NCI-H2171 (cell line): ENCODE measurements at places on chromosomes 2 and 18.

DNA sequence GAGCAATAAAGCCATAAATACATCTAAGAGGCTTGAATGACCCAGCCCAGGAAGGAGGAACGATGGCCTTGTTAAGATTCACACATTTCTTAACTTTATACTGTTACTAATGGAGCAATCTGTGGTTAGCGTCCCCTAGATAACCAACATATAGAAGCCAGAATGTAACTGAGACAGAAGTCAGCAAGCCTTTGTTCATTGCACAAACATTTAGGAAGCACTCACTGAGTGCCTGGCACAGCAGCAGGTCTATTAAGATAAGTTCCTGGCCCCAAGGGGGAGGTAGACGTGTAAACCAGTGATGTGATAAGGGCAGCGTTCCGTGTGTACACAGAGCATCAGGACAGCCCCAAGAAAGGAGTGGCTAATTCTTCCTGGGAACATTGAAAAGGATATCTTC lies 63.6 kb upstream of the ATL2 start:
- DNase-seq = no peak

GRCh38 chr2:37919631-37920032 lies 5.5 kb upstream of the RMDN2 start:
- no peak for DNase-seq

DNA sequence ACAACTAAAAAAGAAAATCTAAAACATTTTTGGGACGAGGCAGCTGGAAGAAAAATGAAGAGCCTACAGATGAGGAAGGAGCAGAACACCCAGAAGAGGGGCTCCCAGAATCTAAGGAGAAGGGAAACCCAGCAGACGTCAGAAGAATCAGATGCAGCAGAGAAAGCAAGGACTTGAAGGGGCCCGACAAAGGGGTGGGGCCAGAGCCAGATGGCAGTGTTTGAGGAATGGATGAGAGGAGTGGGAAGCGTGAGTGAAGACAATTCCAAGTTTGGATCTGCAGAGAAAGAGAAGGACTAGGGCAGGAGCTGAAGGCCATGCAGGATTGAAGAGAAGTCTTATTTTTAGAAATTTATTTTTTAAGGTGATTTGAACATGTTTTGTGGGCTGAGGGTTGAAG lies 19.3 kb downstream of the PTMA start:
- peak; percentile 16 for DNase-seq

DNA sequence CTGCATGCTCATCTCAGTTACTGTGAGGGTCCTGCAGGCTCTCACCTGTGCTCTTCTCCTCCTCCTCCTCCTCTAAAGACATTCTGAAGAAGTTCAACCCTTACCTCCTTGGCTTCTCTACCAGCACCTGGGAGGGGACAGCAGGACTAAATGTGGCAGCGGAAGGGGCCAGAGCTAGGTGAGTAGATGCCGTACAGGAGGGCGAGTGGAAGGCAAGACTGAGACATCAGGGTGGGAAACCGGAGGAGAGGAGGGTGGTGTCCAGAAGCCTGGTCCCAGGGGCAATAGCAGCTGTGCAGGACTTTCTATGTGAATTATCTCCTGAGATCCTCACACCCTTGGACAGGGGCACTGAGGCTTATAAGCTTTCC lies 124.9 kb downstream of the PLB1 start:
- no peak for DNase-seq

- DNase-seq = no peak
These were observed 65.3 kb downstream of the HAUS1 start for GRCh38 chr18:46169464-46169941.

DNA sequence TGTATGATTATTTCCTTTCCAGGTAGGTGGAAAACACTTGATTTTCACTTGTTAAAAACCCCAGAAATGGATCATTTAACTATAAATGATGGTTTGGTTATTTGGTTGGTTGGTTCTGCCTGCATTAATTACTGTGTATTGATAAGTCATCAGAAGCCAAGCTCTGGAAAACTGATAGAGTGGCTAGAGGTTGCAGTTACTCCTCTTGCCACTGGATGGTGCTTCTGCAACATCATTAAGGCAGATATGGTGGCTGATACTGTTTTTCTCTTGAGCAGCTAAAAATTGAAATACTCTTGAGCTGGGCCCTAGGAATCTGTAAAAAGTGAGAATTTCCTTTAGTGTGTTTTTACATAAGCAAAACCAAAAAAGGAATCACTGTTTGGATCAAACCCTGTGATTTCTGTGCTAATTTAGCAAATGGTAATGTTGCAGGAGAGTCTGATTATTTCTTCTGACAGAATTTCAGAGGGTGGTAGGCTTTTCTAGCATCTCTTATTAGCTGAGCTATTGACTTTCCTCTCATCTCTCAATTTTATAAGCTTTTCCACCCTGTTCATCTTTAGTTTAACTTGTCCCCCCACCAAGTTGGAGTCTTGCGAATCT lies 54.3 kb downstream of the RAB10 start:
- DNase-seq = no peak

DNA sequence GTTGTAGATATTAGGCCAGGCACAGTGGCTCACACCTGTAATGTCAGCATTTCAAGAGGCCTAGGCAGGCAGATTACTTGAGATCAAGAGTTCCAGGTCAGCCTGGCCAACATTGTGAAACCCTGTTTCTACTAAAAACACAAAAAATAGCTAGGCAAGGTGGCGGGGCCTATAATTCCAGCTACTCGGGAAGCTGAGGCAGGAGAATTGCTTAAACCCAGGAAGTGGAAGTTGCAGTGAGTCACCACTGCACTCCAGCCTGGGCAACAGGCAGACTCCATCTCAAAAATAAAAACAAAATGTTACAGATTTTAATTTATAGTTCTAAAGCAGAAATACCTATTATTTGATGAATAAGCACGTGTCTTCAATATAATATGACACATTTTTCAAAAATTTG lies 65.6 kb upstream of the UBXN4 start:
- DNase-seq = no peak

- peak; percentile 63 for DNase-seq
These were observed 185.1 kb downstream of the NEDD4L start for GRCh38 chr18:58229162-58229561.

- no peak for DNase-seq
These were observed 456.3 kb upstream of the MYT1L start for GRCh38 chr2:2787301-2787907.

- no peak for DNase-seq
These were observed 49.2 kb downstream of the PLB1 start for GRCh38 chr2:28544922-28545589.

DNA sequence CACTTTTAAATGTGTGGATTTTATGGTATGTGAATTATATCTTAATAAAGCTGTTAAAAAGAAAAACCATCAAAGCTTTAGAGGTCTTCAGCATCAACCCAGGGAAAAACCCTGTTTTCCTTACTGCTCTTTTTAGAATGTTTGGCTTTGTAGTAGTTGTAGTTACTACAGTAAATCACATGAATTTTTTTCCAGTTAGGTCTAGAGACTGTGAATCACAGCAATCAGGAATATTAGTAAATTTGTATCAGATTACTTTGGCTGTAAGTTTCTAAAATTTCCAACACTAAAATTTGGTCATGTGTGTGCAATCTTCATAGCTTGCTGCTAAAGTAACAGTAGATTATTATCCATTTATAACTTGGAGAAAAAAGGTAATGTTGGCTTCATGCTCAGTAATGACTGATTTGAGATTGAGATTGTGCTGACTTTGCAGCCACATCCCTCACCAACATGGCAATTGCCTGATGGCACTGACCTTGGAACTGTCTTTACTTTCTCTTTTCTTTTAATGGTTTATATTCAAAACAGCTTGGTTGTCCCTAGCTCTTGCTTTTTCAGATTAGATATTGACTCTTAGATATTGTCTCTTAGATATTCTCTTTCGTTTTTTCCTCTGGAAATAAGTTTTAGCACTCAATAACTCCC lies 41.1 kb downstream of the LCLAT1 start:
- DNase-seq = no peak

GRCh38 chr2:208049006-208049405 lies 23.7 kb upstream of the PLEKHM3 start:
- no peak for DNase-seq

- no peak for DNase-seq
These were observed 124.2 kb downstream of the OLA1 start for GRCh38 chr2:174124181-174124580.

- no peak for DNase-seq
These were observed 351.6 kb downstream of the METTL4 start for GRCh38 chr18:2219706-2220105.

DNA sequence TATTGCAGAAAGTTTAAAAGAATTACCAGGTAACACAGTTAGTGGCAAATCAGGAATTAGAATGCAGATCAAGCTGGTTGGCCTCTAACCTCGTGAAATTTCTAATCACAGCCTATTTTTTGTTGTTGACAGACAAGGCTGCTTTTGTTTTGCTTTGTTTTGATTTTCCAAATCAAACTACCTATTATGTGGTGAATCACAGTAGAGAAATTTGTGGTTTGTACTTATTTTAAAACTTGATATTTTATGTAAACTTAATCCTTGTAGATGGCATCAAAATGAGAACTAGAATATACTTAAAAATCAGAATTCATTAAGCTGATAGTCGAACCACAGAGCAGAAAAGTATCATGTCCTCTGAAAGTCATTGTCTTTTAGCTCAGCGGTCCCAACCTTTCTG lies 258.1 kb downstream of the CTNNA2 start:
- no peak for DNase-seq

DNA sequence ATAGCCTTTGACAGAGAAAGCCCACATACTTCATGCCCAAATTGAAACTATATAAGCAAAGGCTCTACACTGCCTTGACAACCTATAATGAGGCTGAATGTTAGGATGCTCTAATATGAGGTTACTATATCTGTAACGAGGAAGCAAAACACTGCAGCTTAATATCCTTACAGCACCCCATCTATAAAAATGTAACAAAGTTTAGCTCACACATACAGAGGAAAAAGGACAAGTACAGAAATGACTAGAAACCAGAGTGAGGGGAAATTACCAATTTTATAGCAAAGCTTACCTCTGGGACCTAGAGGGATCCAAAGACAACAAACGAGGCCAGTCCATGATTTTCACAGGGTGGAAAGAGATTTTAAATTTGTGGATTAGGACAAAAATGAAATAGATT lies 138.5 kb downstream of the COL4A4 start:
- DNase-seq = no peak

DNA sequence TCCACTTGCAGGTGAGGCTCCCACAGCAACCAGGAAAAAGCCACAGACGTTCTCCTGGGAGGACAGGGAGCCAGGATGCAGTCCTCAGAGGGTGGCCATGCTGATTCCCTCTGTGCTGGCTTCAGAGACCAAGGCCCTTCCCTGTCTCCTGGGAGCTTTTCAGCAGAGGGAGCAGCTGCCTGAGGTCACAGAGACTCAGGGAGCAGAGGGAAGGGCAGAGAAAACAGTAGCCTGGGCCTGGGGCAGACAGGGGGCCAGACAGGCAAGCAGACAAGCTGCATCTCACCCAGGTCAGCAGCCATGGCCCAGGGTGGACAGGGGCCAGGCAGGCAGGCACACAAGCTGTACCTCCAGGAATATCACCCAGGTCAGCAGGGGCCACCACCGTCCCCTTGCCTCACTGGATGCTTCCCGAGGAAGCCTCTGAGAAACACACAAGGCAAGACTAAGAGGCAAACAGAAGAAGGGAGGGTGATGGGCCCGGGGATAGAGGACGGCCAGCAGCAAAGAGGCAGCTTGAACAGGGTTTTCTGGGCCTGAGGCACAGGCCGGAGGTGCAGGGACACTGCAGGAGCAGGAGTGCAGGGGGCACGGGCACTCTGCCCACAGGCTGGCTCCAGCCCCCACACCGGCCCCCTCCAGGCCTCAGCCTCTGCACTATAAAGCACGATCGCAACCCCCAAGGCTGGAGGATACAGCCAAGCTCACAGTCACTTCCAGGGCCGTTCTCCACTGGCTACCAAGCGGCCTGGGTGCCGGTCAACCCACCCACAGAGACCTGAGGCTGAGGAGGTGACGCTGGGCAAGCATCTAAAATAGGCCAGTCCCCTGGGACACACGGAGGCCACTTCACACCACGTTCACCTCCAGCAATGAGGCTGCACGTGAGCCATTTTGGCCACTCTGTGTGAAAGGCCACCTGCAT lies 6.1 kb downstream of the SLC66A2 start:
- no peak for DNase-seq

GRCh38 chr2:106975641-106976040 lies 89.7 kb upstream of the ST6GAL2 start:
- DNase-seq = no peak

DNA sequence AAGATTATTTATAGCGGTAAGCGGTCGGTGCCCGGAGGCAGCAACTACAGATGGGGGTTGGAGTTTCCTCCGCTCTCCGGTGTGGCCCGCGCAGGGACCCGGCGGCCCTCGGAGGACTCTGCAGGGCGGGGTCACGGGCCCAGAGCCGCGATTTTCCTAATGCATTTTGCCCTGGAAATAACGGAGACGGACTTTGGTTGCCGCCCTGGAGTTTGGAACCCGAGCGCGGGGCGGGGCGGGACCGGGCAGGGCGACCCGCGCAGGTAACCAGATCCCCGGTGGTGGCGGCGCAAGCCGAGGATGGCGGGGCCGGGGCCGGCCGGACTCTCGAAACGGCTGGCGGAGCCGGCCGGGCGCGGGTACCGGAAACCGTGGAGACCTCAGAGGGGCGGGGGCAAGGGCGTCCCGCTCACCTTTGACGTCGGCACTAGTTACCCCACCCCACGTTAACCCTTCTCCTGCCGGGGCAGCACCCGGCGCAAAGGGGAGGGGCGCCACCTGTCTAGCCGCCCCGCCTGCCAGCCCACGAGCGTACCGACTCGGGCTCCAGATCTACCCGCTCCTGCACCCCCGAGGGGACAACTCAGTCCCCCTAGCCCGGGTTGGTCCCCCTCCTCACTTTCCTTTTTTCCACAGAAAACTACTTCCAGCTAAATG lies 2.9 kb downstream of the CYP26B1 start:
- peak; percentile 73 for DNase-seq

DNA sequence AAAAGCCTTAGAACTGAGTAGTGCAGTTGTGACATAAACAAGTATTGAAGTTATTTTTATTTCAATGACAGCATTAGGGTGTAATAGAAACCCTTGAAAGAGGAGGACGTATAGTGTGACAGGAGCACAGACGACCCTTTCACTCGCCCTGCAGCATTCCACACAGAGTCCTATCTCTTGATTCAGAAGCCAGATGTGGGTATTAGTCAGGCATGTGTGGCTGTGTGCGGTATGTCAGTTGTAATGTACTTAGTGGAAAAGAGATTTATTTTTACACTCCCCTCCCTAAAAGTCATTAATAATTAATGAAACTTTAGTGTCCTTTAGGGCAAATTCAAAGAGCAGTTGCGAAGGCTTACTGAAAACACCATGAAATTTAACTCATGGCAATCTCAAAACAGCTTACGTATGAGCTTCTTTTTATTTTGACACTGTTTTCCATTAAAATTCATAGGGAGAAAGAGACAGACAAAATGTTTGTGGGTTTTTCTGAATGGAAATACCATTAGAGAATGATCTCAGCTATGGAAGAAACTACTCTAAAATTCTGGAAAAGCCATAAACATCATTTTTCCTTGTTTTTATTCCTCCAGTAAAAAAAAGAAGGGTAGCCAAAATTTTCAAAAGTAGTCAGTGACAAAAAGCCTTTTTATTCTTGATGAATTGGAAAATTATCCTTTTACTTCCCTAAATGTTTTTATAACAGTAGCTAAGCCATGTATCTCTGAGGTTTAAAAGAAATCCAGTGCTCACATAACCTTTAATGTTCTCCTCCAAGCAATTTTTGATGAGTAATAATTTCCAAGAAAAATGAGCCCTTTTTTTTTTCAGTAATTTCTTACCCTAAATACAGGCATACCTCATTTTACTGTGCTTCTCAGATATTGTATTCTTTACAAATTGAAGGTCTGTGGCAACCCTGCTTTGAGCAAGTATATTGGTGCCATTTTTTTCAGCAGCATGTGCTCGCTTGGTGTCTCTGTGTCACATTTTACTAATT lies 84.0 kb upstream of the DSEL start:
- DNase-seq = no peak
